CD4-positive, alpha-beta T cell treated with Interleukin-21 for 1 hour (primary cell): ENCODE measurements at places on chromosomes 5 and 9.

DNA sequence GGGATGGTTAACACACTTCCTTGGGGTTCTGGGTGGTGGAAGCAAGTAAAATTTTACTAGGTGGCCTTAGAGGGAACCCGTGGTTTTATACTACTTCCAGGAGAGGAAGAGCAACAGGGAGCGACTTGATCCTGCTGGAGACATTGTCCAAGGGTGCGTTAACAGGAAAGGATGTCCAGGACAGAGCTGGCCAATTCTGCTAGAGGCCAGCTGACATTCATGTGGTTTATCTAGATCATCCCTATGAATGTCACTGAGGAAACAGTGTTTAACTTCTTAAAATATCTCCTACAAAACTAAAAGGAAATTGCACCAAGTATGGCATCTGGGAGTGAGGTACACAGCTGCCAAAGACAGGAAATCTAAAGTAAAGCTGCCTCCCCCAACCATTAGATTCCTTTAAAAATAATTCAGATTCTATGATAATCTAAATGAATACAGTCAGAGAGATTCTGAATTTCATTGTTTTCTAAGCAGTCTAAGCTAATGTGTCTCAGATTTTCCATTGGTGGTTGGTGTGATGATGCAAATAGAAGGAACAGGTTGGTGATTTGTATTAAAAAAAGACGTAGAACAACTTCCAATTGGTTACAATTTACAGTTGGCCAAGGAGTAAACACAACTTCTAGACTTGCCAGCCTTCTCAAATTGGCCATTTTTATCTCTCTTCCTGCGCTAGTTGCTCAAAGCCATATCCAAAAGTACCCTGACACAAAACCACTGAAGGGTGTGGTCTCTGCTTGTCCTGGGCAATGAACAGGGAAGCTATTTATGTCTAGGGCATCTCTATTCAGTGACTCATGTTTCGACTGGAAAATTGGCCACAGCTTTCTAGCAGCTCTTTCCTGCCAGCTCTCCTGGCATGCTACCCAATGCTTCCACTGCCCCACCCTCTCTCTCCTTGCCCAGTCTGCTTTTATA, 574.7 kb upstream of the MEF2C start:
- no peak for DNase-seq

- no peak for DNase-seq
Observed at GRCh38 chr9:90078988-90079421, 474.2 kb downstream of the GADD45G start.

GRCh38 chr9:7289773-7290172, 509.8 kb downstream of the DMAC1 start:
- DNase-seq: no peak

DNA sequence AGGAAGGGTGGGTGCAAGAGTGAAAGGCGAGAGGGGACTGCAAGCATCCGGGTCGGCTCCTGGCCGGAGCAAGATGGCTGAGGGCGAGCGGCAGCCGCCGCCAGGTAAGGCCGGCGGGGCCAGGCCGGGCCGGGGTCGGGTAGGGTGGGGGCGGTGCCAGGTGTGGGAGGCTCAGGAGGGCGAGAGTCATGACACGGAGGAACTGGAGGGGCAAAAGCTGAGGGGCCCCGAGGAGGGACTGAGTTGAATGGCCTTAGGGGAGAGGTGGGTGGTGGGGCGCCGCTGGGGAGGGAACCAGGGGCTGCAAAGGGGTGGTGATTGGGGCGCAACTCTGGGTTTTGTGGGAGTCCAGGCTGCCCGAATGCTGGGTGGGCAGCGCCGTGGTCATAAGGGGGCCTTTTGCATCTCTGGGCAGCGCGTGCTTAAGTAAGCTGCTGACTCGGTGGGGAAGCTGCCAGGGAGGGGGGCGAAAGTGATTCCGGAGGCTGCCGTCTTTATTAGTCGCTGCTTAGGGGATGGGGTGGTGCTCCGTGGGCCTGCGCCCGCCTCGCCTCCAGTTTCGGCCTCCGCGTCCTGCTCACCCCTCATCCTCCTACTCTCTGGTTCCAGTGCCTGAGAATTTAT, 425 bp downstream of the PTPA start:
- peak; percentile 4 for DNase-seq

DNA sequence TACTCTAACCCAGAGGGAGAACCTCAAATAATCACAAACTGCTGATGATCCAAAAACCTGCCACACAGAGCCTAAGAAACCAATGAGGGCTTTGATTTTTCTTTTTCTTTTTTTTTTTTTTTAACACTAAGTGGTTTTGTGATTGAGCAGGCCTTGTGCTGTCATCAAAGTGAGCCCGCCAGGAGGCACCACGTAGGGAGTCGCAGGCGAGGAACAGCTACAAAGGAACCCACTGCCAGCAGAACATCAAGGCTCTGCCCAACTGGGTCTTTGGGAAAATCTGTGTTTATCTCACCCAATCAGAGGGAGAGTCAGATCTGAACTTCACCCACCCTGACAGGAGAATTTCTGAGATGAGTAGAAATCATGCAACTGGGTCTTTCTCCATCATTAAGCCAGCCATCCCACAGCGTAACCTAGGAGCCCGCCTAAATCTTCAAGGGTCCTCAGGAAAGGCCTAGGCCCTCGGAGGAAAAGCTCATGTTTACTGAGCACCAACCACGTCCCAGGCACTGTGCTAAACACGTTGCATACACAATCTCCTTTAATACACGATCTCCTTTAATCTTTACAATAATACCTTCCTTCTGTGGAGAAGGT, 126.9 kb upstream of the FSTL4 start:
- DNase-seq: no peak

DNA sequence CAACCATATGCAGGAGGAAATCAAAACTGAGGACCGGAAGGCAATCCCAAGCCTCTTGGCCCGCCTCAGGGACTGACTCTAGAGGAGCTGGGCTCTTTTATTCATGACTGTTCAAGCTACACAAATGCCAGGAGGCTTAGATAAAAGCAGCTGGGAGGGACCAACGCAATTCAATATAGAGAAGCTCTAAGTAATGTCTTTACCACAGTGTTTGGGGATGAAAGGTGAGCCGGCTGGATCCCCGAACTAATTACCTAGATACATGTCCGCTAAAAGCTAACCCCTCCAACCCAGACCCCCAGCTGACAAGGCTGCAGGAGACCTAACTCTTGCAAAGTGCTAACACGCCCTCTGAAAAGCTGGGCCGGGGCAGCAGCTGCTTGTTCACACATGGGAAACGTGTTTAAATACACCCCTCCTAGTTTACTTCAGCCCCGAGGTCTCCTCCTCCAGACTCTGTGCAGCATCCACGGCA, 67.5 kb downstream of the TLE1 start:
- no peak for DNase-seq

GRCh38 chr5:37492778-37493555, 113.8 kb downstream of the WDR70 start:
- DNase-seq: no peak

DNA sequence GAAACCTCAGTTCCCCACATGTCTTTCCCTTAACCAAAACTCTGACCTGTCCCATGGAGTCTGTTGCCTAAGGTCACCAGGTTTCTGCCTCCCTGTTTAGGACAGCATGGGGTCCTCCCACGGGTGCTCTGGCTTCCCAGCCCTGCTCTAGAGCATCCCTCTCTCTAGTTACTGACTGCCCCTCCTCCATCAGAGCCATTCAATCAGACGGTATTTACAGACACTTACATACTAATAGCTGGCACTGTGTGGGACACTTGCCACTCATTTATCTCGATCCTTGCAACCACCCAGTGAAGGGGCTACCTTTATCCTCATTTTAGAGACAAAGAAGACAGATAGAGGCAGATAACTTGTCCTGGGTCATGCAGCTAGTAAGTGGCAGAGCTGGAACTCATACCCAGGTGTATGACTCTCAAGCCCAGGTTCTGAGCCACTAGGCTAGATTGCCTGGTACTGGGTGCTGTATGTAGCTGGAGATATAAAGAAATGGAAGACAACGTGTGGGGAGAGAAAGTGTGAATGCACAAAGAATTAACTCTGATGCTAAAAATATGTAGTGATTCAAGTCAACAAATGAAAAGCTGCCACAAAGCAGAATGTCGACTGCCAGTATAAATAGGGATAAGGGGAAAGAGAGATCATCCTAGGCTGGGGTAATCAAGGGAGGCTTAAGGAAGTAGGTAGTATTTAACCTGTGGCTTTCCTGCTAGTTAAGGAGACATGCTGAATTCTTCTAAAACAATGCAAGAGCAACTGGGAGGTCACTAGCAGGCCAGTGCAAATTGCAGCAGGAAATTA, 52.5 kb upstream of the PDE8B start:
- DNase-seq: no peak

DNA sequence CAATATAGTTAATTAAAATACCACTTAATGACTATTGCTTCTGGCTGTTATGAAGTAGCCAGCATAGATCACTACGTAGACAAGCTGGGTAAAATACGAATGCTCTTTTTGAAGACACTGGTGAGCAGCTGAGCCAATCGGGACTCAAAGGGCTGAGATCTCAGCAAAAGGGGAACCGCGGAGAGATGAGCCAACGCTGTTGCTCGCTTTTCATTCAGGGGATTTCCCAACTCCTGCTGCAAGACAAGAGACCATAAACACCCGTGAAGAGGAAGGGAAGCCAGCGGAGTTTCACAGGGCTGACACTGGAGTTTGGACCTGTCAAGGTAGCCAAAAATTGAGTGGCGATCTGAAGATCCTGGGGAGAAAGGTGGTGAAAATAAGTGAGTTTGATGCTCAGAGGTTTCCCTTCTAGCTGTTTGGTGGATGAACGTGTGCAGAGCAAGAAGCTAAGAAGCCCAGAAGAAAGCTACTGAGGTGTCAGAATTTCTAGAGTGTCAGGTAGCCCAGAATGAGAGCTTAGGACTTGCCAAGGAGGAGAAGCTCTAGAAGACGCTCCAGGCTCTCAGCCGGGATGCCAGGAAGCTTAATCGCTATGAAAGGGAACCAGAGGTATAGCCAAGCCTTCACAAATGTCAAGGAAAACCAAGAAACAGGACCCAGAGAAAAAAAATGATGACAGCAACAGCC, 79.6 kb upstream of the RNU6ATAC start:
- peak; percentile 46 for DNase-seq

- no peak for DNase-seq
Observed at GRCh38 chr5:25458628-25459027, 813.9 kb upstream of the CDH10 start.

DNA sequence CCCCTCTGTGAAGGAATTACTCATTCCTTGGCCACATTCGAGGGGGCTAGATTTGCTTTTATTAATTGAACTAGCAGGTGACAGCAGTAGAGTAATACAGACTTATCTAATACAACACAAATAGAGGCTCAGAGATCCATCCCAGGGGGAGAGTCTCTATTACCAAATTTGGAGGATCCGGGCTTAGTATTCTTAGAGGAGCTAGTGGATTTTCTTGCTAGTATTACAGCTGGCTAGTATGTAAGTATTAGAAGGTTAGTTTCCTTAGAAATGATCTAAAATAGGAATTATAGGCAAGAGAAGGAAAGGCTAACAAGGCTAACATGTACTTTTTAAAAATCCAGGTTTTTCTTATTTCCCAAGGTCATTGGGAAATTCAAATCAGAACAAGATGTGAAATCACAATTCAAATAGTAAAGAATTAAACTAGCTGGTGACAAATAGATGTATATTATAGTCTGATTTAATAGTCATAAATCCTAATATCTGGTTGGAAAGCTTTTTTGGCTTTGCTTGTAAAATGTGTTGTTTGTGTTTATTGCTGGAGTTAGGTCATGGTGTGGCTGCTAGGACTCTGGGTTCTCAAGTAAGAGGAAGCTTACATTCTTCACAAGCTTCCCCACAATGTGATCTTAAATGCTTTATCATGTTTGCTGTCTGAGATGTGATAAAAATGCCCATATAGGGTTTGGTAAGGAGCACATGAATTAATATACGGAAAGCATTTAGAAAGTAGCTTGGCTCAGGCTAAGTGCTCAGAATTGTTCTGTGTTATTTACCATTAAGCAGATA, 160.4 kb upstream of the MPDZ start:
- no peak for DNase-seq

DNA sequence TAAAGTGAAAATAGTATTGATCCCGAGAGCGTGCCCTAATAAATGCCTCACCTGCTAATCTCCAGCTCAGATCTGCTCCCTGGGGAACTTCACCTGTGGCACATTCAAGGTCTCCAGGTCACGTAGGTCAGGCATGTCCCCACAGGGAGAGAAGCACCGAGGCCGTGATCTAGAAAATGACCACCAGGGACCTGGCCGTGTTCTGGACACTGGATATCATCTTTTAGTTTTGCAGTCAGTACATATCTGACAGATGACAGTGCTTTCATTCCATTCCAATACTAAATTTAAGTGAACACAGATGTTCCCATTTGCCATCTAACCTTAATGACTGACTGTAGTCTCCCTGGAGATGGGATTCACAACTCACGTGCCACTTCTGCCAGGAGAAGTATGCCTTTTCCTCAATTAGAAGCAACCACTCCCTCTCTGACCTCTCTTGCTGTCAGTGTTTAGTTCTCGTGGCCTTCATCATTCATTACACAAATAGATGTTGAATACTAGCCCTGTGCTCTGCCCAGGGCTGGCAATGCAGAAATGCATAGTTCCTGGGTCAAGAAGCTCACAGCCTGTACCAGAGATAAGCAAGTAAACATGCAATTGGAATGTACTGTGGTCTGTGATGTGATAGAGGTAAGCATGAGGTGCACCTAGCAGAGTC, 276.5 kb downstream of the NTRK2 start:
- no peak for DNase-seq

DNA sequence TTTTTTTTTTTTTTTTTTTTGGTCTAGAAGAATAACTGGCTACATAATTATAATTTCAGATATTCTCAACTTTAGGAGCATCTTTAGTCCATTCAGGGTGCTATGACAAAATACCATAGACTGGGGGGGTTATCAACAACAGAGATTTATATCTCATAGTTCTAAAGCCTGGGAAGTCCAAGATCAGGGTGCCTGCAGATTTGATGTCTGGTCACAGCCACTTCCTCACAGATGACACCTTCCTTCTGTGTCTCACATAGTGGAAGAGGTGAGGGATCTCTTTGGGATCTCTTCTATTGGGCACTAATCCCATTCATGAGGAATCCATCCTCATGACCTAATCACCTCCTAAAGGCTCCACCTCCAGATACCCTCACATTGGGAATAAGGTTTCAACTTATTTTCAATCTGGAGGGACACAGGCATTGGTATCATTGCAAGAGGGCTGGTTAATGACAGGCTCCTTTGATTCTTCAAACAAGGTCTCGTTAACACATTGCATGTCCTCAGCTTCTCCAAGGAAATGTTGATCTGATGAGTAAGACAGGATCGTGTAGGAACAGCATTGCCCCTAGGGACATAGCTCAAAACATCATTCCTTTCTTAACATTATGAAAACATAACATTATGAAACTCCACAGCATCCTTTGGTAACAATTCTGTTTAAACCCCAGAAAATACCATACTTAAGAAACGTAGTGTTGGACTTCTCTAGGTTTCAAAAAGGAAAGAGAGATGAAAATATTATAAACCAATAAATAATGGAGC, 372.4 kb downstream of the SEMA5A start:
- DNase-seq: no peak
